ENCODE measurements at places on chromosomes 1 and 21.

GRCh38 chr1:1680912-1681273, 11.7 kb downstream of the SLC35E2B start:
- DNase-seq, result no peak

- DNase-seq, result no peak
Measured at GRCh38 chr1:66245691-66246090, 288.3 kb upstream of the SGIP1 start.

DNA sequence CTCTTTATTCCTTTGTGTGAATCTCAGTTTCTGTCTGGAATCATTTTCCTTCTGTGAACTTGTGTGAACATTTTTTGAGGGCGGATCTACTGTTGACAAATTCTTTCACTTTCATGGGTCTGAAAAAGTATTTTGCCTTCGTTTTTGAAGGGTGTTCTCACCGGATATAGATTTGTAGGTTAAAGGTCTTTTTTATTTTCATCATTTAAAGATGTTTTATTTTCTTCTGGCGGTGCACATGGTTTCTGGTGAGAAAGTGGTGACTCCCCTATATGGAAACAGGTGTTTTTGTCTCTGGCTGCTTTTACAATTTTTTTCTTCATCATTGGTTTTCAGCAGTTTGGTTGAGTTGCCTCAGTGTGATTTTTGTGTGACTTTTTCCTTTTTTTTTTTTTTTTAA, 94.9 kb downstream of the DYRK1A start:
- DNase-seq, result peak; percentile 44

GRCh38 chr1:213244664-213245091, 193.6 kb downstream of the RPS6KC1 start:
- DNase-seq, result peak; percentile 35

DNA sequence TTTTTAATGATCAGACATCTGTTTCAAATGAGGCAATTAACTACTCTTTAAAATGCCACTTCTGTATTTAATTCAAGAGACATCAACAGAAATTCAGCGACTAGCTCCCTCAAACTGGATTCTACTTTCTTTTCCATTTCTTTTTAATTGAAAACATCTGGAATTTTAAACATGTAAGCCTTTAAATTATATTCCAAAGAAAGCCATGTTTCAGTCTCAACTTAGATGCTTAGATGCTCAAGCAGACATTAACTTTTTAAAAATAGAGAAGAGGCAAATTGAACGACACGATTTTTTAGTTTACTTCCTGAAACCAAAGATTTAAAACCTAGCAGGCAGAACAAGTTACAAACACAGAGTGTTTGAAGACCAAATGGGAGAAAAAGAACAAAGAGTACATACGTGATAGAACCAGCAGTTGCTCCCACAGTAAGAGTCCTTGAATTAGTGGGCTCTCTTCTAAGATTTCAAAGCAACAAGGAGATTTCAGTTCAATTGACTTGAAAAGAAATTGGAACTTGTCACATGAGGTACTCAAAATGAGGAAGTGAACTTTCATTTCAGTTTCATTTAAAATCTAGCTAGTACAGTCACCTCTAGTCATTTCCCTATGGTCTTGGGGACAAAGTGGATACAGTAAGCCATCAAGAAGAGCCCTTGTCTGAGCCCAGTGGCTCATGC, at the start of gene CTSS:
Gene CTSS, minus strand, starts transcription at position 483 of the 681 bp plus-strand sequence. CDS start 1,015 bp downstream, outside the sequence.
- DNase-seq, result no peak

DNA sequence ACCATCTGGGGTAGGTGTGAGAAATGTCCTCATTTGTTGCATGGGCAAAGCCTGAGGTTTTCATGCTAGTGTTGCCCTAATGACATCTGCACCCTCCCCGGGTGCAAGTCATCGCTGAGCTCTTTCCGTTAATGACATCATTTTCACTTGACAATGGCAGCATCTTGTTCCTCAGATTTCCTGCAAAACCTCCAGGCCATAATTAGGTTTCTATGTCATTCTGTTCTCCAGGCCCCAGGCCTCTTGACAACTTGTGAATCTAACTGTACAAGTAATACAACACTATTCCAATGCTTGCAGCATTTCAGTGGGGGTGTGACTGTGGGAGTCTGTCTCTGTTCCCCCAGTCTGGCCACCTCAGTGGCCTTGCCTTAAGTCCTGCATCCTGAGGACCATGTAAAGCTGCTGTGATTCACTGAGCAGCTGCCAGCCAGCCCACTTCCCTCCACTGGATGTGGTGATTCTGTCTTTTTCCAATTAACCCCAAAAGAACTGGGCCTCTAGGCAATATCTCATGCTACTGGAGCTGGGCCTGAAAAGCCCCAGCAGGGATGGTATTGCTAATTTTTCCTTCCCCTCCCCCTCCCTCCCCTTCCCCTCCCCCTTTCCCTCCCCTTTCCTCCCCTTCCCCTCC, 22.8 kb downstream of the RAB7B start:
- DNase-seq, result no peak

DNA sequence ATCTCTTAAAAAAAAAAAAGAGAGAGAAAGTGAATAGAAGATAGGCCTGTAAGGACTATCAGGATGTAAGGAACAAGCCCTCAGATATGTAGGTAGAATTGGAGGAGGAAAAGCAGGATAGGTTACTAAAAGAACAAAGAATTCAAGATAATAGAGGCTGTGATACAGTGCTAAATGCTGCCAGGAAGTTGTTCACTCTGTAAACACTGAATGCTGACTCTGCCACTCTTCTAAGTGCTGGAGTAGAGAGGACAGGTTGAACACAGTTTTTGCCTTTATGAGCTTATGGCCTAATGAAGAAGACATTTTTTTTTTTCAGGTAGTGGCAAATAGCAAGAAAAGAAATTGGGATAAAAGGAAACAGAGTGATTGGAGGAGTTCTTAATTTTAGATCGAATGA, 90.6 kb upstream of the ZNF678 start:
- no peak for DNase-seq

- no peak for DNase-seq
Measured at GRCh38 chr1:189405419-189405818, 1072.2 kb downstream of the BRINP3 start.

GRCh38 chr1:228487336-228488124, at the start of gene RNF187:
RNF187 (plus strand) TSS chr1:228487382.
- DNase-seq, result no peak

DNA sequence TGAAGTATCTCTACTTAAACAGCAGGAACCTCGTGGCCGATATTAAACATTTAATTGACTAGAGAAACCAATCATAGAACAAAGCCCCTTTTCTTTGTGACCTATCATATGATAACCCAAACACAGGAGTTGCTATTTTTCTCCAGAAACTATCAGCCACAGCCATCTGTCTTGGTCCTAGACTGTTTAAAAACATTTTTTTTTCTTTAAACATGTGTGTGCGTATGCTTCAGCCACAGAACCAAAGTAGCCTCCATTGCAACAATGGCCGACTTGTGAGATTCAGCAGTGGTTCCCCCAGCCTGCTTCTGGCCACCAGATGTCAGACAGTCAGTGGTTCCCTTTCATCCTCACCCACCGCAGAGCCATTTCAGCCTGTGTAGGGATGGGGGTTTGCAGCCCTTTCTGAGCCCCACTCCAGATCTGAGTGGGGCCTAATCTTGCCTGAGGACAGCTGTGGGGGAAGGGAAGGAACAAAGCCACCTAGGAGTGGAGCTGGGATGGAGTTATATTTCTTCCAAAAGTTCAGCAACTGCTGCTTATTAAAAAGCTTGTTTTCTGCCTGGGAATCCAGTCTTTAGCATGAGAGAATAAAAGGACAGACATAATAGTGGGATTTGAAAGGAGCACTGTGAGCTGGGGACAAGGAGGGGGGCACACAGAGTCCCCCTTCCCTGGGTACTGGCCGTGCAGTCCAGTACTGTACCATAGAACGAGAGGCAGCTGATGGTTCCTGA, 11.7 kb upstream of the IGSF3 start:
- no peak for DNase-seq

- peak; percentile 53 for DNase-seq
Measured at GRCh38 chr1:218557731-218558130, 212.6 kb downstream of the TGFB2 start.

- DNase-seq, result no peak
Measured at GRCh38 chr1:30692948-30693301, 30.5 kb downstream of the MATN1 start.

GRCh38 chr1:117122330-117123025, 929 bp upstream of the TRIM45 start:
- no peak for DNase-seq

GRCh38 chr1:59856725-59857338, 42.1 kb downstream of the HOOK1 start:
- no peak for DNase-seq

- no peak for DNase-seq
Measured at GRCh38 chr1:53893999-53894636, at the start of gene DIO1. DIO1 (plus strand) TSS chr1:53894187; CDS start chr1:53894211, 24 bp downstream.

DNA sequence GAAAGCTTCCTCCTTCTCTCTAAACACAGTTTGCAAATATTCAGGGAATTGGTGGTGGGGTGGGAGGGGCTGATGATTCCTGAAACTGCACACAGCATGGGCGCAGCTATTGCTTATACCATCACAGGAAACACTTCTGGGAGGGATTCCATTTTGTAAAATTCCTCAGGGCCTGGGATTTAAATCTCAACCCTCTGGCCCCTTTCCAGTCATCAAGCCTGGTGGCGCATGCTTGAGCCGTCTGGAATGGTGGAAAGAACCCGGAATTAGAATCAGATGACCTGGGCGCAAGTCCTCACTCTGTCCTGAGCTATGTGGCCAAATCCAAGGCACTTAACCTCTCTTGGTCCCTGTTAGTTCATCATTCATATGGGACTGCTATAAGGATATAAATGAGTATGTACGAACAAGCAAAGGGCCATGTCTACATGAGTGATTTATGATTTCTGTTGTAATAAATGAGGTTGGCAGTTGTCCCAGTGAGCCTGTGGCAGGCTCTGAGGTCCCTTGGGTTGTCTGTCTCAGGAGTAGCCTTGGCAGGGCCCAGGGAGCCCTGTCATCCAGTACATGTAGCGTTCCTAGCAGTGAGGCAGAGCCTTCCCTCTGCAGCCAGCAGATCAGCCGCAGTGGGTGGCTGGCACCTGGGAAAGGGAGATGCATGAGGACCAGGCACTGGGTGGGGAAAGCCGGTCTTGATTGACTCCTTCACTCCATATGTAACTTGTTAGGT, 72.0 kb downstream of the MAN1C1 start:
- peak; percentile 24 for DNase-seq

DNA sequence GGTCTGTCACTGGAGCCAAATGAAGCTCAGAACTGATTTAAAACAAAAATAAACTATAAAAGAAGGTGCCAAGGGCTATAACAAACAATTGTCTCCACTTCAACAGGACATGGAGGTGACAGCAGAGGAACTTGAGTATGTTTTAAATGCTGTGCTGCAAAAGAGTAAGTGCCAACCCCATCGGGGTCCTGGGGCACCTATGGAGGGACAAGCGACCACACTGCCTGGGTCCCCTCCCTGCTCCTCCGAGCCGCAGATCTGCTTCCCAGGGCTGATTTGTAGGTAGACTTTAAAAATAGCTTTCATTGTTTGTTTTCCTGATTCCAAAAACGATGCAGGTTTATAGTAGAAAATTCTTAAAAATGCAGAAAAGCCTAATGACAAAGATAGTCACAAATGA, 42.8 kb downstream of the CAPN9 start:
- DNase-seq, result no peak

DNA sequence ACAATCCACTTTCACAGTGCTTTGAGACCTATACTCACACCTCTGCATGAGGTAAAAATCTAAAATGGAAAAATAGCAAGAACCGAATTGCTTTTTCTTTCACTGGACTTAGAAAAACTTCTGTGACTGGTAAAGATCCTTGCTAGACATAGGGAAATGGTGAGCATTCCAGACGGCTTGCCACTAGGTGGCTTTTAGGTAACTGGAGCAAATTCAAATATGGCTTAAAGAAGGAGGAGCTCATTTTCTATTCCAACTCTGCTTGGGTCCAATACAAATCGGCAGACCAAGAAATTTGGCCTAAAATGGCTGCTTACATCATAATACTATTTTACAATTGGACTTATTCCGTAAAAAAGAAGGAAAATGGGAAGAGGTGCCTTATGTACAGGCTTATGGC, 977.9 kb downstream of the ADGRL2 start:
- DNase-seq, result no peak

- DNase-seq, result no peak
Measured at GRCh38 chr1:183702087-183702812, 49.1 kb upstream of the APOBEC4 start.

- peak; percentile 80 for DNase-seq
Measured at GRCh38 chr1:55131801-55132200, 83.4 kb downstream of the USP24 start.

DNA sequence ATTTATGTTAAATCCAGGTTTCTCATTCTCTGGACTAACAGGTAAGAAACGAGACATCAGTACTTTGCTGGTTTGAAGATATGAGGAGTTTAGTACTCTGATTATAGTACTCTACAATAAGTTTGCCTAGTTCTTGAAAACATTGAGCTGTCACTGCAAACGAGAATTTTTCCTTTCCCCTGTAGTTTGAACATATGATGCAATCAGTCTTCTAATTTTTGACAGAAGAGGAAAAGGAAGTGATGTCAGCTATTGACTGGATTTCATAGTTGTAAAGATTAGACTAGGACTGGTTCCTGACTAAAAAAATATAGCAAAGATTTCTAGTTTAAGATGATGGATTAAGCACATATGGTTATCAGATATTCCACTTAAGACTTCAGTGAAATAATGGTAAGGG, 461.9 kb downstream of the LRRIQ3 start:
- DNase-seq, result no peak
